Fibroblast of skin of abdomen (primary cell): ENCODE measurements at places on chromosomes 5 and 9.

GRCh38 chr9:104091708-104092107, 2.4 kb upstream of the SMC2 start:
- DNase-seq: peak; percentile 6

- peak; percentile 26 for DNase-seq
Observed at GRCh38 chr9:27460226-27461023, 63.7 kb upstream of the IFNK start.

- DNase-seq: no peak
Observed at GRCh38 chr5:126998895-126999570, 31.3 kb downstream of the MARCHF3 start.

- no peak for DNase-seq
Observed at GRCh38 chr9:34982361-34982760, 7.2 kb upstream of the DNAJB5 start.

DNA sequence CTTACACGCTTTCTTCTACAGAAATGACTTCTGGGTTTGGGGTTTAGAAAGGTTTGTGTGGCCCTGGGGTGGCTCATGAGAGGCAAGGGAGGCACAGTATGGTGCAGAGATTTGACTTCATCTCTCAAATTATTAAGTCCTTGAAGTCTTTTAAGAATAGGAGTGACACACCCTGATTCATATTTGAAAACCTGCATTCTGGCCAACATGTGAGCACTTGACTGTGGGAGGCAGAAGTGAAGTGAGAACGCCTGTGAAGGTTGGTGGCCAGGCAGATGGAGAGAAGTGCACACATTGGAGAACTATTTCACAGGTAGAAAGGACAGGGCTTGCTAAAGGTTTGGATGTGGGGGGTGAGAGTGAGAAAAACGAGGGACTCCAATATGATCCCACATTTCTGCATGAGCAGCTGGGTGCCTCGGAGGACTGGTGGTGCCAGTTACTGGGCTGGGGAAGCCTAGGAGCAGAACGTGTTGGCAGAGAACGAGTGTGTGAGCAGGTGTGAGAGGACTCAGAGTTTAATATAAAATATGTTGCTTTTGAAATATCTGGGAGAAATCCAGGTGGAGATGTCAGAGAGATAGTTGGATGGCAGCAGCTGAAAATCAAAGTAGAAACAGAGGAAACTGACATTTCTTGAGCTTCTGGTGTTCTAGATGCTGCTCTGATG, 240.0 kb upstream of the ADAMTSL1 start:
- DNase-seq: no peak

- no peak for DNase-seq
Observed at GRCh38 chr5:138372653-138373052, 20.2 kb downstream of the KDM3B start.

GRCh38 chr9:77943057-77943456, 88.6 kb downstream of the GNAQ start:
- no peak for DNase-seq

DNA sequence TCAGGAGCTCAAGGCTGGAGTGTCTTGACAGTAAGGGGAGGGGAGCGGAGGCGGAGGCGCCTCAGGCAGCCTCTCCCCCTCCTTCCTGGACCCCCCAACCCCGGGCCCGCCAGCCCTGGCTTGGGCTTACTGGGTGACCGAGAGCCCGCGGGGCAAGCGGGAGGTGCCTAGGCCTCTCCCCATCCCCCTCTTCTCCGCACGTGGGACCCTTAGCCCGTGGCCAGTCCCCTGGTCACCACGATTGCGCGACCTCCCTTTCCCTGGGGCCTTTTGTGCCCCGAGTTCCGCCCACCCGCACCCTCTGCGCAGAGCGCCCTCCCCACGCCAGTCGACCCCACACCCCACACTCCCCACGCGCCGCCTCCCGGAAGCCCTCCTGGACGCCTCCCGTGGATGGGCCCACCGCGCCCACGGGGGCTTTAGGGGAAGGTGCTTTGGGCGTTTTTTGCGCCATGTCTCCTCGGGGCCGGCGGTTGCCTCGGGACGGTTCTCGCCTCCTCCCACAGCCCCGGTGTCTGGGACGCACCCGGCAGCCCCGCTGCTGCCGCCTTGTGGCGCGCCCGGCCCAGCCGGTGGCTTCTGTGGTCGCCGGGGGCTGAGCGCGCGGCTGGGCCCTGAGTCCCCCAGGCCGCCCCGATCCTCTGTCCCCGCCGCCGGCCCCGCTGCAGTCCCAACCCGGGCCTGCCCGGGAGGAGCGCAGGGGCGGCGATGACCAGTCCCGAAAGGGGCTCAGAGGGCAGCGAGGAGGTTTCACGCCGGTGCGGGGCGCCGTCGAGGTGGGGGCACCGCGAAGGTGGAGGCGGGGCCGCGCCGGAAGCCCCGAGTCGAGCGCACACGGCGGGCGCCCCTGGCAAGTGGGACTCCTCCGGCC, 3.2 kb downstream of the TOR4A start:
- no peak for DNase-seq

DNA sequence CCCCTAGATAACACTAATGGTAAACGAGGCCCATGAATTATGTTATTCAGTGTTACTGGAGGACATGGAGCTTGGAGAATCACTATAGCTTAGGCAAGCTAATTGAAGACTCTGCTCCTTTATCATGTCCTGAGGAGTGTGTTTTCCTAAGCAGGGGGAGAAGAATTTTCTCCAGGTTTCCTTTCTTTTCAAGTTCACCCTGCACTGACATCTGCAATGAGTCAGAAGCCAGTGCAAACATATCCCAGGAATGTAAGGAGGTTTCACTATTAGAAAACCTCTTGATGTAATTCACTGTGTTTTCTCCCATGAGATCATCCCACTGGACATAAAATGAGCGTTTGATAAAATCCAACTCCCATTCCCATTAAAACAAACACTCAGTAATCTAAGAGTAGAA, 75.6 kb downstream of the DMRT2 start:
- peak; percentile 64 for DNase-seq

GRCh38 chr9:136985027-136985602, 2.3 kb downstream of the LCNL1 start:
- no peak for DNase-seq

- DNase-seq: peak; percentile 10
Observed at GRCh38 chr5:89064736-89065135, 181.8 kb upstream of the MEF2C start.

- no peak for DNase-seq
Observed at GRCh38 chr5:54177058-54177457, 133.3 kb downstream of the ARL15 start.

DNA sequence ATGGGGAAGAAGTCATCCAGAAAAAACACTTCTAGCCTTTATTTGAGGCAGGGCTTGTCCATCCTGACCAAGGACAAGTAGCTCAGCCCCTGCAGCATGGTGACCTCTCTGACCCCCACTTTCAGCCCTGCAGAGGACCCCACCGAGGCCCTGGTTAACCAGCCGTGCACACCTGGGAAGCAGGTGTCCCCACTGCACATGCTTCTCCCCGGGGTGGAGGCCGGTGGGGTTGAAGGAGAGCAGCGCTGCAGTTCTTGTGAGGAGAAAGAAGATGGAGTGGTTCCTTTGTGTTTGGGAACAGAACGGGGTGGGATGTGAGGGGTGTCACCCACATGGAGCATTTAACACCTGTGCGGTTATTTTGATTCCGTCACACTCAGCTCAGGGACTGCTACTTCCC, 21.1 kb upstream of the ZBTB34 start:
- no peak for DNase-seq

DNA sequence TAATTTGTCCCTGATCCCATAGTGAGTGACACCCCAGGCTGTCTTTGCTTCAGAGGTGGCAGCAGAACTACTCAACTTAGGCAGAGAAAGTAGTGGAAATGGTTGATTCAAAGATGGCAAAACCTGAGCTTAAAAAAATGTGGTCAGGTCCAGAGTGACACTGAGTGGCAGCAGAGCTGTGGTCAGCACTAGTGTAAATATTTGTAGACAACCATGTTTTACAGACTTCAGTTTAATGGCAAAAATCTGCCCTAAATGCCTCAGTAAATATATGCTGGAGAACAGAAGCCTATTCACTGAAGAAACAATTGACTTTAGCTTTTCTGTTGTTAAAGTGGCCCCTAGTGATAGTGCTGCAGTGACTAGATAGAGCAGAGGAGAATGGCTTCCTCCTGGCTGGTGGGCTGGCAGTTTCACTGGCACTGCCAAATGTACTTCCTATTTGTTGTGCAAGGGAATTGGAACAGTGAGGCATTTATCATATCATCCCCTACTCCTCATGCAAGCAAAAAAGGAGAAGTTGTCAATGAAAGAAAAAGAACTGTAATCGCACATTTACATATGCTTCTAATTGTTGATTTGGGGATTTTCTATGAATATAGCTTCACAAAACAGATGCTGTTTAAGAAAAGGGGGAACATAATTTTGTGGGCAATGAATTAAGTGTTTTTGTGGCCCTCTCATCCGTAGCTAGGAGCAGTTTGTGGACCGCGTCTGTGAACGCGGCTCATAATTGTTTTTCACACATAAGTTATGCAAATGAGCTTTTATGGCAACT, 12.0 kb downstream of the PBX3 start:
- DNase-seq: no peak

- DNase-seq: no peak
Observed at GRCh38 chr5:9829621-9830020, 199.5 kb upstream of the TAS2R1 start.

DNA sequence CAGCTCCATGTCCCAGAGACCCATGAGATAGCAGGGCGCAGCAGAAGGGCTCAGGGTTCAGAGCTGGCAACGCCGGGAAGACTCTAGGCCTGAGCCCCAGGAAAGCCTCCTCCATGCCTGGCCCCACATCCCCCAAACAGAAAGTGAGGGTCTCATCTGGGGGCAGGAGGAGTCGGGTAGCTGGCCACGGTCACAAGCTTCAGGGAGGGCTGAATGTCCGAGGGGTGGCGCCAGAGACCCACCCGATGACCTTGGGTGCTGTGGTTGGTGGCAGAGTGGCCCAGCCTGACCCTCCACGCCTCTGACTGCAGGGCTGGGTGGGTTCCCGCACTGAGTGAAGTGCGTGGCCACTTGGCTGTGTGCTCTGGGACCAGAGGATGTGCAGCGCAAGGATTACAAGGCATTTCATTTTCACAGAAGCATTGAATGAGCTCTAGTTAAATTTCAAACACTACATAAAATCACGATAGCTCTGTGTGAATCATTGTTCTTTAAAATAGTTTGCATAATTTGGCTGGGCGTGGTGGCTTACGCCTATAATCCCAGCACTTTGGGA, 3.0 kb downstream of the C8G start:
- peak; percentile 10 for DNase-seq

GRCh38 chr5:115549154-115549553, 4.6 kb upstream of the FEM1C start:
- peak; percentile 17 for DNase-seq

- DNase-seq: peak; percentile 87
Observed at GRCh38 chr9:6080154-6080716, 64.8 kb upstream of the RANBP6 start.

DNA sequence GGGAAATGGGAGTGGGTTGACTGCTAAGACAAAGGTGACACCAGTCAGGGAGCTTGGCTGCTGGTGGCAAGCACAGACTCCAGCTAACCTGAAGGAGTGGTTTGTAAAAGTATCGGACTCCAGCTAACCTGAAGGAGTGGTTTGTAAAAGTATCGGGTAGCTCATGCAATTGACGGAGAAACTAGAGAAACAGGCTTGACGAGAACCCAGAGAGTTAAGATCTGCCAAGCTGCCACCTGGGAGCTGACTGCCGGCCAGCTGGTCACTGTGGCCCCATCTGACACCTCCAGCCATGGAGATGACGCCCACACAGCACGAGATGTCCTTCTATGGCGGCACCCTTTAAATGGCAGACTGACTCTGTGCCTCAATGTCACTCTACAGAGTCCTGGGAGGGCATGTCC, 28.3 kb upstream of the CRB2 start:
- DNase-seq: no peak

DNA sequence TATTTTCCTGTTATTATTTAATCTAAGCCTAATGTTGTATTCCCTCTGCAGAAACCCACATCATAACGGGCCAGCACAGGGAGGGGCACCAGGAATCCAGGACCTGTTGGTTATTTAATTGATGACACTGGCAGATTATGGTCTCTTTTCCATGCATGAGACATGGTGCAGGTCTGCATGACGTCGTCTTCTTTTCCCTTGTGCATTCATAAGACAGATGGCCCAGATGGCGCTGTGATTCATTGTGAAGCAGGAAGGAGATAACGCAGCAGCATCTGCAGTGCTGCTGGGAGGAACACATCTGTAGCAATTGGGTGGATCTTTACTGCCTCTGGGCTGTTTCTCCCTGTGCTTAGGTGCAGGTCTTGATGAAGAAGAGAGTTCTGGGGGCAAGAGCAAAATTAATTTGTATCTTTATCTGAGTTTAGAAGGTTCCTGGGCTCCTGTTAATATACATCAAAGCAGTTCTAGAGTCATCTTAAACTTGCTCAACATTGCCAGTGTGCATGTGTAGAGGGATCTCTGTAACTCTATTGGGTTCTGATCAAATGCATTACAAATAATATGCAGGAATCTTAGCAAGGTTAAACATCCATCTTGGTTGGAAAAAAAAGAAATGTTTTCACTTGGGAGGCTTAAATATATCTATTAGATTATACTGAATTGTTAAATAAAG, 176.1 kb downstream of the PCSK1 start:
- peak; percentile 90 for DNase-seq

- no peak for DNase-seq
Observed at GRCh38 chr5:133896873-133897272, 71.6 kb downstream of the C5orf15 start.

DNA sequence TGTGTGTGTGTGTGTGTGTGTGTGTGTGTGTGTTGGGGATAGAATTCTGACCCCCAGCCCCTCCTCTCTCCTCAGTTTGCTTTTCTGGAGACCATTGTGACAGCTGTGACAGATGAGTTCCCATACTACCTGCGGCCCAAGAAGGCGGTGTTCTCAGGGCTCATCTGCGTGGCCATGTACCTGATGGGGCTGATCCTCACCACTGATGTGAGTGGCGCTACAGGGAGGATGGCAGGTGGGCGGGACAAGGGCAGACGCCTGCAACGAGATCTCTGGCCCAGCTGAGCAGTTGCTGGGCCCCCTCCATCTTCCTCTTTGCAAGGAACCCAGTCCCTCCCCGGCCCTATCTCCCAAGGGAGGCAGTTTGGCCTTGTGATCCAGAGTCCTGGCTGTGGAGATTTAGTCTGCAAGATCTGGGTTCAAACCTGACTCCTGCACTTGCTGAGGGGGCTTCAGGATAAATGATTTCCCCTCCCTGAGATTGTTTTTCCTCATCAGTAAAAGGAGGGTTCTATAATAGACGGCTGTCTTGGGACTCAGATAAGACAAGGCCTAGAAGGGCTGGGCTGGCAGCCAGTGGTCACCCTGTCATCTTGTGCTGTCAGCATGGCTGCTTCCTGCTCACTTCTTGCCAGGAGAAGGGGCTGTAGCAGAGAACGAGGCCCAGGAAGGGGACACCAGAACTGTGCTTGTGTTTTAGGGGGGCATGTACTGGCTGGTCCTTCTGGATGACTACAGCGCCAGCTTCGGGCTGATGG, 14.1 kb downstream of the SLC6A7 start:
- DNase-seq: no peak

GRCh38 chr5:169350759-169351240, 49.9 kb upstream of the SLIT3 start:
- DNase-seq: peak; percentile 100

DNA sequence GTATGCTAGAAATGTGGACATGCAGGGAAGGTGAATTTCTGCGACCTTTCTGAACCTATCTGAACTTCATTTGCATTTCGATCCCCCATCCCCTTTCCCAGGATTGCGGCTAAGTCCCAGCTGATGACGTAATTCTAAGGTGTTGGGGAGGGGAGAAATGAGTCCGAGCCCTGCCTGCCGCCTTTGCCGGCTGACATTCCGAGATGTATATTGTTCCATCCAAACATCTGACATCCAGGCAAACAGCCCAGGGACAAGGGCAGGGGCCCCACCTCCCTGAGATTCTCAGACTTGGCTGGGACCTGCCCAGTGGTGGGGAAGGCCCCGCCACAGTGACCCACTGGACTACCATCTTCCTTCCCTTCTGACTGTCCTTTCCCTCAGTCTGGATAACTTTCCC, 494.6 kb downstream of the ENC1 start:
- no peak for DNase-seq

- peak; percentile 34 for DNase-seq
Observed at GRCh38 chr9:99824378-99825171, 2.9 kb downstream of the NR4A3 start.
